Kidney epithelial cell (primary cell): ENCODE measurements at places on chromosomes 2 and 18.

- DNase-seq: no peak
These were observed 54.4 kb downstream of the AOX1 start for GRCh38 chr2:200640176-200640575.

- DNase-seq: no peak
These were observed 71.1 kb upstream of the SNTG2 start for GRCh38 chr2:879540-879939.

- no peak for DNase-seq
These were observed 104.9 kb downstream of the RPRM start for GRCh38 chr2:153373510-153374279.

GRCh38 chr2:79512442-79513401 lies at the start of gene CTNNA2:
CTNNA2 (plus strand) TSS chr2:79513051.
- DNase-seq: no peak

- no peak for DNase-seq
These were observed 2.1 kb downstream of the BCL2L11 start for GRCh38 chr2:111122631-111123421.

DNA sequence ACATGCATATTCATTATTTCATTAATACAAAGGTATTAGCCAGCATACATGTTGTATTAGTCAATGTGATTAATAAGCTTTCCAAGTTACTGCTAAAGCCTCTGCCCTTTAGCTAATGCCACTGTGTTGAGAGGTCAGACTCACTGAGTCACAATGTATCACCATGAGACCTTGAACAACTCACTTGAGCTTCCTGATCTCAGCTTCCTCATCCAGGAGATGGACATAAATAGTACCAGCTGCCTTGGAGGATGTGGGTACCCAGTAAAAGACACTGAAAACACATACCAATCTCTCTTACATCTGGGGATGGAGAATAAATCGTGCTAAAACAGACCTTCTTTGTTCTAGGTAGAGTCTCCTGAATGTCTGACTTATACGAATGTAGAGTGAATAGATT lies 224.6 kb downstream of the EPHA4 start:
- no peak for DNase-seq

DNA sequence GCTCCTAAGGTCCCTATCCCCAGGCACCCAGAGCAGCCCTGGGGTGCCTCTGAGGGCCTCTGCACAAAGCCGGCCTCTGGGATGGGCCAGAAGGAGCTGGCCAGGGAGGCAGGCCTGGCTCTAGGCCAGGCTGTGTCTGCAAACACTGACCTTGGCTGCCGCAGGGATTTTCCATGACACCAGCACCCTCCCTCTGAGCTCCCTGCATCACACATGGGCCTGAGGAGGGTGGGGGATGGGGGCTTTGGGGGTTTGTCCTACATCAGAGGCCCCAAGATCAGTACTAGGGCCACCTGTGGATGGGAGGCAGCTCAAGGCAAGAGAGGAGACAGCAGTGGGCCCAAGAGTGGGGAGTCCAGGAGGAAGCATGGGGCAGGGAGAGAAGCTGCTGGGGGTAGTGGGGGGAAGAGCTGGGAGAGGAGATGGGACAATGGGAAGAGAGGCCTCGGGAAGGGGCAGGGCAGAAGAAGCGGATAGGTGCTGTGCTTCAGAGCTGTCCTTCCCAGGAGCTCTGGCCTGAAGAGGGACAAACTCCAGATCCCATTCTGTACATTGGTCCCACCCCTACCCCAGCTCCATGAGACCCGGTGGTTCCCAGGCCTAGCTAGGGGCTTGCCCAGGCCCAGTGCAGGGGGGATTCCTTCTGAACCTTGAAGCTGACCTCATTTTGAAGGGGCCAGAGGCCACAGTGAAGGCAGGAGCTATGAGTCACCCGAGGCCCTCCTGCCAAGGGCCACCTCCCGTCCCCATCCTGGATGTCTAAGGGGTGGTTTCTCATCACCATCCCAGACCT lies 28.0 kb downstream of the KCNK3 start:
- DNase-seq: no peak

DNA sequence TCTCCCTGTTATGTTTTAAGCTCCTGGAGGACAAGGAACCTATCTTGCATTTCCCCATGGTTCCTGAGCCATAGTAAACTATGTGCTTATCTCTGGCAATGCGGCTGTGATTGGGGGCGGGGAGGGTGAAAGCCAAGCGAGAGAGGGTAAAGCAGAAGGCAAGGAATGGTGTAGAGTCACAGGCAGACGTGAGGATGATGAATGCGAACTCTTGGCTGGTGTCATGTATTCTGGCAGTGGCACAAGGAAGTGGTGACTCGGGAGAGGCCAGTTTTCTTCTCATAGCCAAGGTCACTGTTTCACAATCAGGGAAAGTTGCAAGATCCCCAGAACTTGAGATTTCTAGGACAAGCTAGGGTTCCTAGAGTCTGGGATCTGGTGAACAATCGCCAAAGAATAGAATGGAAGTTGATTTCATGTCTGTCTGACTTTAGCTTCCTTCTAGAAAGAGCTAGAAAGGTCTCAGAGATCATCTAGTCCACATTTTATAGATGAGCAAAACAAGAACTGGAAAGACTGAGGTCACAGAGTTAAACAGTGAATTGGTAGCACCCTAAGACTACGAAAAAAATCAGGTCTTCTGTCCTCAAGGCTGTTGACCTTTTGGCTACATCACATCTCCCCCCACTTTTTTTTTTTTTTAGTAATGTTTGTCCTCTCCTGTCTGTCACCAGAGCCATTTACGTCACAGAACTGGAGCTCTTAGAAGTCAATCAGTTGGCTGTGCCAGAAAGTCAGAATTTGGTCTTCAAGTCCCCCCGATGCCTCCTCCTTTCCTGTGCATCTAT lies 137.0 kb downstream of the BCL11A start:
- DNase-seq: no peak

- no peak for DNase-seq
These were observed 46.1 kb downstream of the TACR1 start for GRCh38 chr2:75153221-75153620.

GRCh38 chr2:78817430-78817829 lies 208.1 kb upstream of the REG3G start:
- DNase-seq: no peak
